ENCODE measurements at places on chromosomes 12 and 14.

DNA sequence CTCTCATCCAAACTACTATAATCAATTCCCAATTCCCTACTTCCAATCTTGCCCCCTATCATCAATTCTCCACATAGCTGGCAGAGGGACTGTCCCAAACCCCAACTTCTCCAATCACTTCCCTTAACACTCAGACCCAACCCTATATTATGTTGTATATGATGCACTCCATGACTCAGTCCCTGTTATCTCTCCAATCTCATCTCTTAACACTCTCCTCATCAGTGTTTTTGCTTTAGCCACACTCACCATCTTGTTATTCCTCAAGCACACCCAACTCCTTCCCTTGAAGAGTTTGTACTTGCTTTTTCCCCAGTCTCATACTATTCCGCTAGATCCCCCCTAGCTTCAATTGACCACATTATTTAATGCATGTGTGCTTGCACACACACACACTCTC is 4.9 kb downstream of the RHOJ start:
- no peak for DNase-seq

DNA sequence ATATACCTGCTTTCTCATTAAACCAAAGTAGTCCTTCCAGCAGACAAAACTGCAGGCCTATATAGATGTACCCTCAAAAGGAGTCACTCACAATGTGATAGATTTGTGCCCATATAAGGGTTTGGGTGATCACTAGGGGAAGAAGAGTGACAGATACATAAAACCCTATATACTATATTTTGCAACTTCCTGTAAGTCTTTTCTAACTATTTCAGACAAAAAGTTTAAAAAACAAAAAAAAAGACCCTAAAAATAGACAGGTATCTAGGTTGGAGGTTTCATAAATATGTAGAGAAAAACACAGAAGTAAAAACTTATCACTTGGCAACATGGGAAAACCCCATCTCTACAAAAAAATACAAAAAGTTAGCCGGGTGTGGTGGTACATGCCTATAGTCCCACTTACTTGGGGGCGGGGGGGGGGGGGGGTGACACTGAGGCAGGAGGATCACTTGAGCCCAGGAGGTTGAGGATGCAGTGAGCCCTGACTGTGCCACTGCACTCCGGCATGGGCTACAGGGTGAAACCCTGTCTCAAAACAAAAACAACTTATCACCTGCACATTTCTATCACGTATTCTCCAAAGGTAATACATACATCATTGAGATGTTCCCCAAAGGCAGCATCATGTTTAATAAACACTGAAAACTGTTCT is 2.9 kb downstream of the VCPKMT start:
- DNase-seq: peak; percentile 48

DNA sequence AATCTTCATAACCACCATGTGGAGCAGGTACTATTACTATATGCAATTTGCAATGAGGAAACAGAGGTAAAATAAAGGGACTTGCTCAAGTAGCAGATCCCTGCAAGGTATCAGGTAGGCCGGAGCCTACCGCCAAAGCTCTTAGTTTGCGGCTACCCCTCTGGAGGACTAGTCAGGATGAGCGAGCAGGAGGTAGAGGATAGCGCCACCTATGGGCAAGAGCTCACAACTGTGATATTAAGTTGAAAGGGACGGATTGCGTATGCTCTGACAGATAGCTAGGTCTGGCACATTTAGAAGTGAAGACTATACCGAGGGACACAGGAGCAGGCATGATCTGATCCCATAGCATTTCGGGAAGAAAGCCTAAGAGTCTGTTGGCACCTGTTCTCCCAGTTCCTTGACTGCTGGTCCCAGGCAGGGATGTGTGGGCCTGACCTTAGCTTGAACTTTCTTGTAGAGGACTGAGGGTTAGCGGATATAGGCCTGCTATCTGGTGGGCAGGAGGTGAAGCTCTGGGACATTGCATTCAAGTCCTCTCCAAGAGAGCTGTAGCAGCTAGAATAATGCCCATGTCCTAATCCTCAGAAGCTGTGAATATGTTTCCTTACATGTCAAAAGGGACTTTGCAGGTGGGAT is 48.0 kb downstream of the SLC17A8 start:
- DNase-seq: no peak

DNA sequence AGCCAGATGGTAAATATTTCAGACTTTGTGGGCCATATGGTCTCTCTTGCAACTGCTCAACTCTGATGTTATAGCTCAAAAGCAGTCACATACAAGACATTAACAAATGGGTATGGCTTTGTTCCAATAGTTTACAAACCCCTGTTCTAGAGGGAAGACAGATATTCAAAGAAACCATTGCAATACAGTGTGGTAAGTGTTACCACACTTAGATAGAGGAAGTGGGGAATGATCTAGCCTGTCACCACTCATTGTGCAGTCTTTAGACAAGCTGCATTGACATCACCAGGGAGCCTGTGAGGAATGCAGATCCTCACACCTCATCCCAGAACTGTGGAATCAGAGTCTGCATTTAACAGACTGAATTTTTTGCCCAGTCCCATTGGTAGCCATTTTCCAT is 80.0 kb upstream of the RGS6 start:
- DNase-seq: no peak

- DNase-seq: no peak
Observed at GRCh38 chr12:83161456-83161855, 474.8 kb downstream of the TMTC2 start.

DNA sequence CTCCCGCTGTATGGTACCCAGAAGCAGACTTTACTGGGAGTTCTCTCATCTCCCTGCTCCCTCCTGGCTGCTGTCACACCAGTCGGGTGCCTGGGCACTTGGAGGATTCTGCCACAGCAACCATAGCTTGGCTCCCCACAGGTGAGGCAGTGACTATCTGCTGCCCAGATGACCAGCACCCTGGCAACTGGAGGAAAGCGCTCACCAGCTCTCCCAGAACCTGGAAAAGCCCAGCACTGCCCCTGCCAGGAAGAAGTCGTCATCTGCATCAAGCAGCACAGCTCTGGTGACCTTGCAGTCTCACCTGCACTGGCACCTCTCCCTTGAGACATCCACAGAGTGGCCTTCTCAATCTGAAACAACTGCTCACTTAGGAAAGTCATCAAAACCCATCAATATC is 31.9 kb upstream of the TC2N start:
- peak; percentile 33 for DNase-seq

- no peak for DNase-seq
Observed at GRCh38 chr14:74886001-74886400, 4.3 kb downstream of the DLST start.

GRCh38 chr12:42564996-42565395 is 24.6 kb downstream of the PRICKLE1 start:
- no peak for DNase-seq

GRCh38 chr14:95363468-95363954 is 43.8 kb upstream of the CLMN start:
- no peak for DNase-seq

- DNase-seq: no peak
Observed at GRCh38 chr12:124910561-124911478, 3.6 kb downstream of the UBC start.

GRCh38 chr12:127150028-127150427 is 1116.9 kb upstream of the TMEM132C start:
- no peak for DNase-seq

GRCh38 chr14:59358102-59358501 is 107.1 kb downstream of the GPR135 start:
- DNase-seq: no peak

DNA sequence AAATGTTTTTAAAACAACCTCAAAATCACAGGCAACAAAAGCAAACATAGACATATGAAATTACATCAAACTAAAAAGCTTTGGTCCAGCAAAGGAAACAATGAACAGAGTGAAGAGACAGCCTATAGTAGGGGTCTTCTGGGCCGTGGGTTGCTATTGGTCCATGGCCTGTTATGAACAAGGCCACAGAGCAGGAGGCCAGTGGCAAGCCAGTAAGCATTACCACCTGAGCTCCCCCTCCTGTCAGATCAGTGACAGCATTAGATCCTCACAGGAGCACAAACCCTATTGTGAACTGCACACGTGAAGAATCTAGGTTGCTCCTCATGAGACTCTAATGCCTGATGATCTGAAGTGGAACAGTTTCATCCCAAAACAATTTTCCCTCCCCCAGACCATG is 174.0 kb downstream of the DIO2 start:
- no peak for DNase-seq

DNA sequence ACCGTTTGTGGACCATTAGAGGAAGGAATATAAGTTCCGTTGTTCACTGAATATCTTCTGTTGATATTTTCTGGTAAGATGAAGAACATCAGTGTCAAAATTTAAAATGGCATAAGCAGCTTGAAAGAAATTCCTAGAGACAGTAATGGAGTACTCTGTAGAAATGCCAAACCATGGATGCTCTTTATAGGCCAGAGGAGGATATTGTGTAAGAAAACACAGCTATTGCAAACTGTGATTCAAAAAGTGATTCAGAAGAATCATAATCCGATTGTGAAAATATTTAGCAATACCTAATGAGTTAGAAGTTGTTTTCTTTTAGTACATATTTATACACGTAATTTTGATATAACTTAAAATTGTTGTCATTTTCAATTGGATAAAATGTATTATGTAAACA is 102.8 kb downstream of the SLC16A7 start:
- DNase-seq: no peak

DNA sequence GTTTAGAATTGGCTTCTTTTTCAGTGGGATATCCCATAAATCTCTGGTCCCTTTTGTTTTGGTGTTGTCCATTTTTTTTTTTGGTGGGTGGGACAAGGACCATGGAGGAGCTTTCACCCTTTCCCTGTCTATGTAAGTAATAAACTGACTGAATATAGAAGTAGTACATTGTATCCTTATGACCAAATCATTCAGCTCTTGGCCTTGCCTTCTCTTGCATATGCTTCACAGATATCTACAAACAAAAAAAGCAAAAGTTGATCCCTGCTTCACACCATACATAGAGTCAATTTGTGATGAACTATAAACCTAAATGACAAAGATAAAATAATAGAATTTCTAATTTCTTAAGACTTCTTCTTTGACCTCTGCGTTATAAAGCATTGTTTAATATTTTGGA is 59.8 kb downstream of the SIX1 start:
- no peak for DNase-seq

- no peak for DNase-seq
Observed at GRCh38 chr12:14773685-14774073, 29.6 kb downstream of the WBP11 start.

- peak; percentile 81 for DNase-seq
Observed at GRCh38 chr14:103334644-103335622, 896 bp downstream of the EIF5 start.

DNA sequence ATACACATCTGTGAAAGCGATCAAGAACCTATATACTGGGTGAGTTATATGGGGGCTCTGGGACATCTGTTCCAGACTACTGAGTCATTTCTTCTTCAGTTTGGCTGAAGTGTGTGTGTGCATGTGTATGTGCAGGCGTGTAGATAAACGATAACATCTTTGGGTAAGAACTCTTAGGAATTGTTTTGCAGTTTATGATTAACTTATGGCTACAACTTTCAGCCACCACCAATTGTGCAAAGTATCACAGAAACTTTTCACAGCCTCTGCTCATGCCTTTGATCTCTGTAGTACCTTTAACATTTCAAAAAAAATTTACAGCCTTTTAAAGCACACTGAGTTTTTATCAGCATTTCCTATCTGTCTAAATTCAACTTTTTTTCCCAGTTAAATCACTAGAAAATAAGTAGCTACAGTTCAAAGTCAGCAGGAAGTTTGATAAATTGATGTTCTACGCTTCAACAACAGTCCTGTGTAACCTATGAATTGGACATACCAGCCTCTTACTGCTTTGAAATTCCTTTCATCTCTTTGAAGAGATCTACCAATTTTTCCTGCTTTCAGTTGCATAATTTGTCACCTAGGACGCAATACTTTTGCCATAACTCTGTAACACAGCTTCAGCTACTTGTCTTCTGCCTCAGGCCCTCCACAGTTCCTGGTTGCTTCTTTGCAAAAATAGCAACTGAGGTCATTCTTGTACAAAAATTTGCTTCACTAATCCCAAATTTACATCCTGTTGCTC is 43.0 kb downstream of the PPM1H start:
- DNase-seq: no peak

DNA sequence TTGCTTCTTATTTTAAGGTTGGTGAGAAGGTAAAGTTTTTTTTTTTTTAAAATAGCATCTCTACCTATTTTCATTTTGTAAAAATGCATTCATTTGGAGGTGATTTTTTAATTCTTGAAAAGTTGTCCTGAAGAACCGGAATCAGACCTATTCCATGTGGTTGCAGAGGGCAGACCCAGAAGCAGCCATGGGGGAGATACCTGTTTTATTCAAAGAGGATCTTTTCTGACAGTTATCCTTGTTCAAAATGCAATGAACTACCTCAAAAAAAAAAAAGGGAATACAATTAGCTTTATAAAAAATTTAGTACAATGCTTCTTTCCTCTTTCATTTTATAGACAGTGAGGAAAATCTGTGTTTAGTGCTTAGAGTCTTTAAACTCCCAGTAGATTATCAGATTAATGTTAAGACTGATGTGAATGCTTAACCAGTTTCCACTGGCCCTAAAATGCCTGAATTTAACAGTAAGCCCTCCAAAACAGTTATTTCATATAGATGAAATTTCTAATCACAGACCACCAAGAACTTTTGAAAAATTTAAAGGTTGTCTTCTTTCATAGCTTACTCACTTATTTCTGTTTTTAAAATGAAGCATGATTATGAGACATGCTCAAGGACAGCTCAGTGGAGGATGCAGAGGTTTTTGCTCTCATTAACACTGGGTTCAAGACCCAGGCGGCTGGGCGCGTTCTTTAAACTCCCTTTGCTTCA is 8.6 kb upstream of the NEMF start:
- no peak for DNase-seq

GRCh38 chr14:90816681-90817436 is 629 bp upstream of the TTC7B start:
- no peak for DNase-seq

- DNase-seq: no peak
Observed at GRCh38 chr14:35414365-35414764, 9.8 kb upstream of the NFKBIA start.

DNA sequence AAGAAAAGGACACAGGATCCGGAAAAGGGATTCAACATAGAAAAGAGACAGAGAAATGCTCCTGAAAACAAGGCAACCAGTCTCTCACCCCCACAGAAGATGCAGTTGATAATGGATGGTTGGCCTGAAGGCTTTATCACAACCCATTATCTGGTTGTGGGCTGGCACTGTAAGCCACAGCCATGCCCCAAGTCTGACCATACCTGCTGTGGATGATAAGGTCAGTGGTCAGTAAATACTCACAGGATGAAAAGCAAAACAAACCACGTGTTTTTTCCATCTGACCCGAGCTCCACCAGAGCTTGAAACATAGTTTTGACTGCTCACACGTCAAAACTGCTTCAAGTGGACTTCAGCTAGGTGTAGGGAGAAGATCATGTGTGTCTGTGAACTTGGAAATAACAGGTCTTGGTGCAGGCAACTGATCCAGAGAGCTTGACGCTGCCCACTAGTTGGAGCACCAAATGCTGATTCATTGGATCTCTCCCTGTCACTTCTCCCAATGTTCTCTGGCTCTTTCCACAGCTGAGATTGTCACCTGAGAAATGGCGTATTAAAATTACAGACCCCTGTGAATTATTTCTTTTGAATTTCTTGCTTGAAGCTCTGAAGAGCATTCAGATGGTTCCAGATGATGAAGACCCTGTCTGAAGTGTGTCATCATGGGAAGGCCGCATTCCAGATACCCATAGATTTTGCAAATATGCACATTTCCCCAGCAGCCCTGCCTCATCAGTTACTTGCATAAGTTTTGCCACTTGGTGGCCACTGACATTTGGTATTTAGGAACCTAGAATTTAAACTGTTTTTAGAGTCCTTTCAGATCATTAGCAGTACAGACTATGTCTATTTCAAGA is 8.5 kb downstream of the TMEM233 start:
- no peak for DNase-seq
